ENCODE measurements at places on chromosomes 11 and 22. TPM values are rescaled to one million over a fixed set of nuclear protein-coding genes. Genes with fewer than 3 reads are reported as not detected.

The KCNK4 gene
- 0.44 TPM for total RNA-seq

The HEPHL1 gene
- total RNA-seq = not detected

The ZDHHC13 gene
- 17.1 TPM for total RNA-seq

The LRRC10B gene
- total RNA-seq = not detected

The GRAP2 gene
- total RNA-seq = 4.3 TPM

The TCN1 gene
- not detected for total RNA-seq
